Activated T-helper 1 cell treated with anti-CD3 and anti-CD28 coated beads, Interleukin-2, amount 50 U/mL, for 16 hours (primary cell): ENCODE measurements at places on chromosomes 5 and 9.

GRCh38 chr5:143037071-143037470, 266.9 kb downstream of the ARHGAP26 start:
- DNase-seq, result no peak

DNA sequence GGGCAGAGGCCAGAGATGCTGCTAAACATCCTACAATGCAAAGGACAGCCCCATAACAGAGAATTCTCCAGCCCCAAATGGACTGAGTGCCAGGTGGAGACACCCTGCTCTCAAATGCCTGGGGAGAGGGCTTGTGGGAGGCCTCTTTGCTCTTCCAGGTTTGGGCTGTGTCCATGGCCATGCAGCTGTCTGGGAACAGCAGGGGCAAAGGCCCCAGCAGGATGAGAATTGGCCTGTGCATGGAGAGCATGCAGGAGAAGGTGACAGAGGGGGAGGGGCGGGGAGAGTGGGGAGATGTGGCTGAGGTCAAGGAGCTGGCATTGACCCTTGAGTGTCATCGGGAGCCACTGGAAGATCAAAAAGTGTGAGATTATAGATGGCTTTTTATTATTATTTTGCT, 111.5 kb upstream of the ERCC6L2 start:
- DNase-seq, result no peak

DNA sequence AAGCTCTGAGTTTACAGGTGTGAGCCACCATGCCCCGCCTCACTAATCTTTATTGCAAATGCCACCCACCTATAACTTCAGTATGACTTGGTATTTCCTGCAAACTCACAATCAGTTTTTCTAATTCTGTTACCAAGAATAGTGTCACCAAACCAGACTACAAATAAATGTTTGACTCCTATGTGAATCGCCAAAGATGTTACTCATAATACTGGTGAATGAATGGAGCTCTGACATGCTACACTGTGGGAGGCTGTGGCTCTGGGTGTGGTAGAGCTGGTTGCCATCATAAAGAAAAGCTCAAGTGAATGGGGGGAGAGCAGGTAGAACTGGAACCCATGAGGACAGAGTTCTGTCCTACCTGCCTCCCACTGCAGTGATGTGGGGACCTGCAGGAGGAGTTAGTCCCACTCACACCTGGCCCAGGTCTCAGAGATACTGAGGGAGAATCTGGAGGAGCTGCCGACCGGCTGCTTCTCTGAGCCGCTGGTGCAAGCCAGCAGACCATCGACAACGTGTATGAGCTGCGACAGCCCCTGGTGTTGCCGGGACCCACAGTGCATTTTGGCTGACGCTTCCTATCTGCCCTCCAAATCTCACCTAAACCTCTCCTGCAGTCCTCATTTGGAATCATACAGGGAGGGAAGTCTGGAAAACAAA, 95.7 kb downstream of the ENTREP1 start:
- no peak for DNase-seq

DNA sequence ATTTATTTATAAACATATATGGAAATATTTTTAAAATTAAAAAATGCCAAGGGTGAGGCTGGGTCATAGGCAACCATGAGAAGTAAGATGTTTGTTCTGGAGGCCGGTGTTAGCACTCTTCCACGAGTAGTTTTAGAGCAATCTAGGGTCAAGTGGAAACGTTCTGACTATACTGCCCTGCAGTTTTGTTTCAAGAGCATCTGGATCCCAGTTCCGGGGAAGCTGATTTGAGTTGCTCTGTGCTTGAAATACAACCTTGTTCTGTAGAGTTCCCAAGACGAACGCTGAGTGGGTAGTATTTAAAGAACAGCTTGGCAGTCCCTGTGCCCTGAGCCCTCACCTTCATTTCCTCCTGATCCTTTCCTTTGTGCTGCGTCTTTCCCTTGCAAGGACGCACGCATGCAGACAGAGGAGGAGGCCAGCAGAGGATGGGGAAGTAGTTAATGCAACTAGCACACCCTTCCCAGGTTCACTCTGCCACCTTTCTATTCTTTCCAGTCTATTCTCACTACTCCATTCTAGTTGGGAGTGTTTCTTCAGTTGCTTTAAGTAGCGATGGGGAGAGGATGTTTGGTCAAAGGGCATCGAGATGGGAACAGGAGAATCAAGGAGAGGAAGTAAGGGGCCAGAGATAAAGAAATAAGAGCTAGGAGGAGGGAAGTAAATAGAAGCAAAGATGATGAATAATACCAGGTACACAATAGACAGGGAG, 68.3 kb upstream of the ZSWIM6 start:
- DNase-seq, result no peak

DNA sequence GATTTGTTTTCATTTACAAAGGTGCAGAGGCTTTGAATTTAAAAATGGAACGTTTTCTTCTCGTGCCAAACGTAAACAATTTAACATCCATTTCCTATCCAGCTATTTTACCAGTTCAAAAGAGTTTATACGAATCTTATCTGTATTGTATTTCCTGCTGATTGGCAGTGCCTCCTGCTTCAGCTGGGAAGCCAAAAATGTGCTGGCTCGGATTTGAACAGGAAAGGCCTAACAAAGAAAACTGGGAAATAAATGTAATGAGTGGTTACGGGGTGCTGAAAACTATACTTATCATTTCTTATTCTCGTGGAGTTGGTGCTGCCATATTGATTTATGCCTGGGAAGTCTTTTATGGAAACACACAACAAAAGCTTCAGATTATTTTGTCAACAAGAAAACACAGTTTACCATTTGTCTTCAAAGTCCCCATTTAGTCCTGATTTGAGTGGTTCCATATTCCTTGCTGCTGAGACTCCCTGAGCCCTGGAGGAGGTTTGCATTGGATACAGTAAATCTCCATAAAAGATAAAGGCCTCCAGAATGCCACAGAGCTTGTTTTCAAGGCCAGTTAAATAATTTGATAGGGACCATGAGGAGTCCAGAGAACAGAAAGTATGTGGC, 507.4 kb downstream of the RASEF start:
- DNase-seq, result no peak

GRCh38 chr9:26129217-26129616, 451.0 kb upstream of the TUSC1 start:
- no peak for DNase-seq

- DNase-seq, result no peak
These were observed 616.3 kb upstream of the KLF4 start for GRCh38 chr9:108105885-108106284.

GRCh38 chr5:57405984-57406383, 76.6 kb downstream of the ACTBL2 start:
- DNase-seq, result no peak

GRCh38 chr9:129649726-129650679, 8.1 kb upstream of the ASB6 start:
- DNase-seq, result no peak

DNA sequence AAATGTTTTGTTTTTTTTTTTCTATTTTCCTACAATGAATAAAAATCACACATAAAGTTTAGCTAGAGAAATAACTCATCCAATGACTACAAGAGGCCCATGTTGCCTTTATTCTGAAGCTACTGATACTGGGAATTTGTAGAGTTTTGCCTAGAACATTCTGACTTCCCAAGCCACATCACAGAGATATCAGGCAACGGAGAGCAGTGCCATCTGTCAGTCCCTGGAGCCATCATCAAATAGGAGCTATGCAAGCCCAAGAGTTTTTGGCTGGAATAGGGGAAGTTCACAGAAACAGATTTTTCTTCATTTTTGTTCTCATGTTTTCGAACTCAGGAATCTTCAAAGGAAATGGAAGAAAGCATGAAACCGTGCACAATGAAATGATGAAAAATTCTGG, 896.6 kb downstream of the TLE1 start:
- DNase-seq, result no peak

DNA sequence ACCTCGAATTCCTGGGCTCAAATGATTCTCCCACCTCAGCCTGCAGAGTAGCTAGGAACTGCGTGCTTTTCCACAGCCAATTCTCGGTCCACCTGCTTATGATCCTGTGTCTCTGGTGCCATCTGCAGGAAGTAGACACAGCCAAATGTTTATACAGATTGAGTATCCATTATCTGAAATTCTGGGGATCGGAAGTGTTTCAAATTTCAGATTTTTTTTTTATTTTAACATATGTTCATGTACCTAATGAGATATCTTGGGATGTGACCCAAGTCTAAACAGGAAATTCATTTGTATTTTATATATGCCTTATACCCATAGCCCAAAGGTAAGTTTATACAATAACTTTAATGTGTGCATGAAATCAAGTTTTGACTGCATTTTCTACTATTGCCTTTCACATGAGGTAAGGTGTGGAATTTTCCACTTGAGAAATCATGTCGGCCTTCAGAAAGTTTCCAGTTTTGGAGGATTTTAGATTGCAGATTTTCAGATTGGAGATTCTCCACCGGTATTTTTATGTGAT, 89.5 kb downstream of the ESM1 start:
- DNase-seq, result no peak

- DNase-seq, result no peak
These were observed 86.2 kb upstream of the CDH9 start for GRCh38 chr5:27124590-27124989.

- DNase-seq, result no peak
These were observed 176.0 kb downstream of the DAB2IP start for GRCh38 chr9:121827251-121827967.

DNA sequence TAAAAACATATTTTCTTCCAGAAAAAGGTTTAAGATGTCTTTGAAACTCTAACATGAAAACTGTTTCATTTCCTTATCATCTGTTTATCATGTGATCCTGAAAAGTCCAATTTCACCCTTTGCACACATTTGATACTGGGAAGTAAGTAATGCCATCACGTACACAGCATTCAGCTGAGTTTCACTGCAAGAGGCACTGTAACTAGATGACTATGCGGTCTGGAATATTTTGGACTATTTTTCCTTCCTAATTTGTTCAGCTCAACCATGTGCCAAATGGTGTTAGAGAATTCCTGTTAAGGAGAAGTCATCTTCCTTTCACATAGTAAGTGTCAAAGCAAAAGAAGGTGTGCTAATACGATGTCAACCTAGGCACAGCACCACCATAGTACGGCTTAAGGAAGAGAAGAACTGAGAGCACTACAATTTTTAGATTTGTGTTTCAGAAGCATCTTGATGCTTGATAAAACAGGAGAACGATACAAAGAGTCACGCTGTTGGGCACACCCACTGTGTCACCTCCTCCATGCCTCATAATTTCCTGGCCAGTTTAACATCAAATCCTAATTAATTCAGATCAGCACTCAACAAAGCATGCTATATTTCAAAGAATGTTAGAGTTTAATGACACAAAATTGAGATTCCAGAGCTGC, 77.5 kb downstream of the GNAQ start:
- no peak for DNase-seq

GRCh38 chr9:71858812-71859211, 52.2 kb downstream of the ABHD17B start:
- no peak for DNase-seq

DNA sequence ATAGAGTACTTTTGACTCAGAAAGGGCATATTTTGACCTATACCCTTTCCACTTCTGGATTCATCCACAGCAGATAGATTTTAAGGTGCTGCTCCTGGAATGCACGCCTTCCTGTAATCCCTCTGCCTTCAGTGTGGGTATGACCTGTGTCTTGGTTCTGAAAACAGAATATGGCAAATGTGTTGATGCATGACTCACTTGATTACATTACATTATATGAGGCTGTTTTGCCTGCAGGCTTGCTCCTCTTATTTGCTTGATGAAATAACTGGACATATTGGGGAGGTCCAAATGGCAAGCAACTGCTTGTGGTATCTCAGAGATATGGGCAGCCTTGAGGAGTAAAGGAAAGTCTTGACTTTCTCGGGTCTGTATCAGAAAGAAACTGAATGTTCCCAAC, 468.6 kb downstream of the CDH18 start:
- DNase-seq, result no peak

DNA sequence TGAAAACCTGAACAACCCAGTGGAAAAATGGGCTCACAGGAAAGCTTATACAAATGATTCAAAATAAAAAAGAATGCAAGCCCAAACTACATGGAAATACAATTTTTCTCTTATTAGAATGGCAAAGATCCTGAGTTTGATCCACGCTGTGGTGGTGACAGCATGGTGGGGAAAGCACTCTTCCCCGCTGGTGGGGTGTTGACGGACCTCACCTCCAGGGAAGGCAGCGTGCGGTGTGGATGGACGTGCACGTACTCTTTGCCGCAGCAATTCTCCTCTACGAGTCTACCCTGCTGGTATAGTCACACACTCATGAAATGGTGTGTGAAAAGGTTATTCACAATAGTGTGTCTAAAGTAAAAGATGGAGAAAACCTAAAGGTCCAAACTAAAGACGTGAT, 5.9 kb upstream of the ZFP62 start:
- no peak for DNase-seq

DNA sequence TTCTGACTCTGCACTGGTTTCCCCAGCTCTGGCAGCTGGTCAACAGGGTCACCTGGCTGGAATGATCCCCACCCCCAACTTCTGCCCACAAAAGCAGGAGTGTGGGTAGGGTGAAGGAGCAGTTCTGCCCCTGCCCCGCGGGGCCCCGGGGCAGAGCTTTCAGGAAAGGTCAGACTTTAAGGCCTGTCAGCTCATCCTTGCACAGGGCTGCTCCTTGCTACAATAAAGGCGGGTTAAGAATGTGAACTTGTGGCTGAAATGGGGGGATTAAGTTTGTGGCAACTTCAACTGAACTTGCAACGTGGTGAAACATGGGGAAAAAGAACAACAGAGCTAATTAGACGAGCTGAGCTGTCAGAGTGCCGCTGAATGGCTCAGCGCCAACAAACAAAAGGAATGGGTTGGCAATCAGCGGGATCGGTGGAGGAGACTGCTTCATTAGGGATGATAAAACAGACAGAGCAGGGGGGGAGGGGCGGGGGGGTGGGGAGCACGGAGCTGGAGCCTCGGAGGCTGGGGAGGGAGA, 50.8 kb downstream of the CRB2 start:
- DNase-seq, result no peak

GRCh38 chr5:74430631-74431289, 209.8 kb downstream of the ENC1 start:
- no peak for DNase-seq

GRCh38 chr5:172700365-172701290, 59.6 kb downstream of the NEURL1B start:
- DNase-seq, result no peak

- DNase-seq, result no peak
These were observed 3.6 kb upstream of the PCDHA2 start for GRCh38 chr5:140791089-140791488.
